ENCODE measurements at places on chromosomes 12 and 14.

- H3K4me1 ChIP-seq = peaks cover 5% of the 10 kb centered on the region
- DNase-seq = peak; percentile 57
- H3K36me3 ChIP-seq = no peaks in the 10 kb centered on the region
- no peak overlapping the region for H3K4me3 ChIP-seq
- H3K27me3 ChIP-seq = peaks cover 15% of the 10 kb centered on the region
- no peak overlapping the region for H3K27ac ChIP-seq
Measured at GRCh38 chr12:76621582-76622024, 62.0 kb upstream of the OSBPL8 start.

GRCh38 chr12:131530422-131530821, 180.5 kb upstream of the SFSWAP start:
- no peak for DNase-seq
- H3K4me1 ChIP-seq = peaks cover 5% of the 10 kb centered on the region
- H3K27ac ChIP-seq = peak overlapping the region; percentile 37
- H3K36me3 ChIP-seq = no peaks in the 10 kb centered on the region

DNA sequence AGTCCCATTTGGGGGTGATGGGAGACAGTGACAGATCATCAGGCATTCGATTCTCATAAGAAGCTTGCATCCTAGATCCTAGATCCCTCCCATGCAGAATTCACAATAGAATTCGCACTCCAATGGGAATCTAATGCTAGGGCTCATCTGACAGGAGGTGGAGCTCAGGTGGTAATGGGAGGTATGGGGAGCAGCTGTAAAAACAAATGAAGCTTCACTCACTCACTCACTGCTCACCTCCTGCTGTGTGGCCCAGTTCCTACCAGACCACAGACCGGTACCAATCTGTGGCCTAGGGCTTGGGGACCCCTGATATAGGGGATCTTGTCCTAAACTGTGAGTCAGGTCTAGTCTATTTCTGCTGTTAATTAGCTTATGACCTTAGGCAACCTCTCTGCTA, 40.1 kb upstream of the EPS8 start:
- no peak for DNase-seq
- peaks cover 2% of the 10 kb centered on the region for H3K36me3 ChIP-seq
- H3K27me3 ChIP-seq = peaks cover 22% of the 10 kb centered on the region
- H3K4me1 ChIP-seq = peaks cover 3% of the 10 kb centered on the region
- H3K4me3 ChIP-seq = no peak overlapping the region

- peaks cover 2% of the 10 kb centered on the region for H3K36me3 ChIP-seq
- H3K27ac ChIP-seq = no peak overlapping the region
- no peak for DNase-seq
- H3K4me3 ChIP-seq = no peak overlapping the region
- H3K4me1 ChIP-seq = peaks cover 8% of the 10 kb centered on the region
- H3K27me3 ChIP-seq = peaks cover 11% of the 10 kb centered on the region
Measured at GRCh38 chr12:95532851-95533250, 18.4 kb downstream of the USP44 start.

Measured in T-helper 17 cell (primary cell).